Fibroblast of skin of right biceps (primary cell): ENCODE measurements at places on chromosomes 6 and 20.

DNA sequence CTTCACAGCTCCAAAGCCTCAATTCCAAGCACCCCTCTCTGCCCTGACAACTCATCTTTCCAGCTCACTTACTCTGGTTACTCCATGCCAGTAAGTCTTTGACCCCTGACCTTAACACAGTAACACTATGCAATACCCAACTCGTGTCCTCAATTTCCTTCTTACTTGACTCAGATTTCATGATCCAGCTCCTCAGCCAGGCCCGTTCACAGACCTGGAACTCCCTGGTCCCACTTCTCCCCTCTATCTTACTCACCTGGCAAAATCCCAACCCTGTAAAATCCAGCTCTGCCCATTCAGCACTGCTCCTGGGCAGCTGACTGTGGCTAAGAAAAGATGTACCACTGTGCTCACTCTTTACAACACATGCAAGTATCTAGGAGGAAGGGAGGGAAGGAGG, 7.9 kb downstream of the GNL1 start:
- DNase-seq: no peak

DNA sequence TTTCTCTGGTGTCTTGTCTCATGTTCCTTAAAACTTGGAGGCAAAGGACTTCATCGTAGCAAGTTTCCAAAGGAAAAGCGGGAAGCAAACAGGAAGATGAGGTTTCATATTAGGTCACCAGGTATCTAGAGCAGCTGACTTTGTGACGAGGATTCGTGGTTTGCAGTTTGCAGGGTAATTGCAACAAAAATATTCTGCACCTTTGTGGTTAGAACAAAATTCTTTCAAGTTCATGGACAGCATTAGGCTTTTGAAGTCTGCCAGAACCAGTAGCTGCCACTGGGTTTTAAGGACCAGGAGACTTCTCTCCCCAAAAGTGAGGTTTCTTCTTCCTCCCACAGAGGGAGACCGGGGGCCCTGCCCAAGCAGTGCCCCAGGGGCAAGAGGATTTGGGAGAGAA, 63.4 kb downstream of the RPP40 start:
- DNase-seq: no peak

DNA sequence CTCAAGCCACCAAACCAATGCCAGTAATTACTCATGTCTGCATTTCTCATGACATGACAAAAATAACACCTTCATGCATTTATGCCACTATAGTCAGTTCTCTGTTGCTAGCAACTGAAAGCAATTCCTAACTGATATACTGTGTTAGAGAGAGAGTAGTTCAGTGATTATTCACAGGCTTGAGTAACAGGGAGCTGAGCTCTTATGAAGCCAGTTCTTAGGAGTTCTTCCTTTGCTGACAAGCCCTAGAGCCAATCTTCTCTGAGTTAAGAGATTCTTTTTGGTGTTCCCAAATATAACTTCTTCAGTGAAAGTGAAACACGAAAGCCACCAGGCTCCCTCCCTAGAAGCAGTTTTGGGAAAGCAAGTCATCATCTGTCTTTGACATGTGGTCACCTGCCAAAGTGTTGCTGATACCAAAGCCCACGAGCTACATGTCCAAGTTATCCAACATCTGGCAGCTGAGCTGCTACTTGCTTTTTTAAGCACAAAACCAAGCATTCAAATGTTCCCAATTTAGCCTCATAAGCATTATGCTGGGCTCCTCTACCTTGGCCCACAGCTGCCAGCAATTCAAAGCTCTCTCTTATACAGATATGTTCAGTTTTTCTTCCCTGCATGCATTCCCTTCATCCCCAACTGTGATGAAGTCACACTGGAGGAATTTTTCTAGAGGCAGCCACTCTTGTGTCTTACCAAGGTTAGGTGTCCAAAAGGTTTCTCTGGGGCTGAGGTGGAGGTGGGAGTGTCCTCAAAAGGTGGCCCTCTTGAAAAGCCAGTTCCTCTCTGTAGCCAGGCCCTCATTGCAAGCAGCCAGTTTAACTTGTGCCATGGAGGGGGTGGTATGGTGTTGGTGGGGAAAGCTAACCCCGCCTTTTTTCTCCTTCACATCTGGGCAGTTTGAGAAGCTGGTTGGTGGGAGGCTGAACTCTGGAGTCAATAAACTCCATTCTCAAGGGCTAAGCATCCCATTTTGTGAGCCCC, 92.7 kb upstream of the ARMC2 start:
- peak; percentile 29 for DNase-seq

- peak; percentile 3 for DNase-seq
Measured at GRCh38 chr20:2914160-2914559, 40.9 kb downstream of the PTPRA start.

DNA sequence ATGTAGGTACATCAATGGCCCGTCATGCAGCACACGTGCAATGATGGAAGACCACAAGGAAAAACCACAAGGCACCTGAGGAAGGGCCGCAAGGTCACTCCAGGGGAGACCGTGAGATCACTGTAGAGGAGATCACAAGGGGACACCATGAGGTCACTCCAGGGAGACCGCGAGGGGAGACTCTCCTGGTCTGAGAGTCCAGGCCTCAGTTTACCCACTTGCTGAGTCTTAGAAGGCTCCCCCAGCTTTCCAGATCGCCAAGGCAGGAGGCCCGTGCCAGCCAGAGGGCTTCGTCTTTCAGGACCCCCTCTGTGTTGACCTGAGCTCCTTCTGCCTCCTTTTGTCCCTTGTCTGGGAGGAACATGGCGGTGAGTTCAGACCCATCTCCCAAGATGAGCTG, 232.2 kb downstream of the ERMARD start:
- DNase-seq: no peak

DNA sequence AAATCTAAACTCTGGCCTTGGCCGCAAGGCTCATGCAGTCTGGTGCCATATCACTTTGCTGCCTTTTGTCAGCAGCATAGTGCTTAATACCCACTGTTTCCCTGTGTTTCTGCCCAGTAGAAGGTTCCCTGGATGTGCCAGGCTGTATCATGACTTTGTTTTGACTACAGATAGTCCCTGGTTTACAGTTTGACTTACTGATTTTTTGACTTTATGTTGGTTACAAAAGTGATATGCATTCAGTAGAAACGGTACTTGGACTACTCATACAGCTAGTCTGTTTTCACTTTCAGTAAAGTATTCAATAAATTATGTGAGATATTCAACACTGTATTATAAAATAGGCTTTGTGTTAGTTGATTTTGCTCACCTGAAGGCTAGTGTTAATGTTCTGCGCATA, 19.0 kb downstream of the RALY start:
- DNase-seq: no peak

DNA sequence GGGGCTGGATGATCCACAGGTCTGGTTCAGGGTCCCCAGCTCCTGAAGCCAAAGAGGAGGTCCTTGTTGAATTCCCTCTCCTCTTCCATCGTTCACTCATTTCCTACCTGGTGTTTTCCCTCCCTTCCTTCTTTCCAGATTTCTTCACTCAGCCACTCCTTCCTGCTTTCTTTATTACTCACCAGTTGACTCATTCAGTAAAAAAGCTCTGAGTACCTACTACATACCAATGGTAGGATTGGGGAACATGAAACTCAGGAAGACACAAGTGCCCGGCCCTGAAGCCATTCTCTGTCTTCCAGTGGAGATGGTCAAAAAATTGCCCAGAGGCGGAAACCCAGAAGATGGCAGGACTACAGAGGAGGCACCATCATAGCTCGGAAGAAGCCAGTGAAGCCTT, 11.9 kb upstream of the NSFL1C start:
- DNase-seq: peak; percentile 50

- DNase-seq: no peak
Measured at GRCh38 chr20:54688476-54688875, 213.1 kb downstream of the DOK5 start.

- DNase-seq: no peak
Measured at GRCh38 chr6:80502871-80503270, 396.4 kb downstream of the BCKDHB start.

- no peak for DNase-seq
Measured at GRCh38 chr6:72916906-72917305, 295.0 kb downstream of the KCNQ5 start.

- DNase-seq: peak; percentile 68
Measured at GRCh38 chr6:138590796-138591709, 91.8 kb upstream of the NHSL1 start.

- no peak for DNase-seq
Measured at GRCh38 chr6:137870744-137871247, 3.7 kb downstream of the TNFAIP3 start.

DNA sequence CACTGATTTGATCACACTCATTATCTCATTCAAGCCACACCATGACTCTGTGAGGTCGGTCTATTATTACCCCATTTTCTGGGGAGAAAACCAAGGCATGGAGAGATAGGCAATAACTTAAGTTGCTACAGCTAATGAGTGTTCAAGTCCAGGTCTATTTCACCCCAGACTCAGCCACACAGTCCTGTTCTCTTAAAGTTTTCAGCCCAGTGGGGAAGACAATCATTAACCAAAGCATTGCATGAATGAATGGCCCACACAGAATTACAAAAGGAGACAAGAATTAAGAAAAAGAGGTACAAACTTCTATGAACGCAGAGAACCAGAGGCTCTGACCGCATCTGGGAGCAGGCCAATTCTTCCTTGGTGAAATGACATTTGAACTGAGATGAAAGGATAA, 7.1 kb downstream of the BPI start:
- DNase-seq: no peak

DNA sequence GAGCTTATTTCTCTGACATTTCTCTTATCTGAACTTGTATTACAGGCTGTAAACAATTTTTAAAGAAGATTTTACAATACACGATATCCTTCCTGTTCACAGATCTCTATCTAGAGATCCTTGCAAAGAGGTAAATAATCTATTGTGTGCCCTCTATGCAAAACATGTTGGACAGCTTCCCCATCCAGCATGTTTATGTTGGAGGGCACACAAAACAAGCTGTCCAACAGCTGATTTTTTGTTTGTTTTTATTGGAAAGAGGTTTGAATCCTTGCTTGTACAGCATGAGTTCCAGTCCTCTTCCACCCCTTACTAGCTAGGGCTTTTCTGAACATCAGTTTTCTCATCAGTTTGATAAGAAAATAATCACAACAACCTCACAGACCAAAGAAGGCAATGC, 62.3 kb upstream of the SYNDIG1 start:
- no peak for DNase-seq

DNA sequence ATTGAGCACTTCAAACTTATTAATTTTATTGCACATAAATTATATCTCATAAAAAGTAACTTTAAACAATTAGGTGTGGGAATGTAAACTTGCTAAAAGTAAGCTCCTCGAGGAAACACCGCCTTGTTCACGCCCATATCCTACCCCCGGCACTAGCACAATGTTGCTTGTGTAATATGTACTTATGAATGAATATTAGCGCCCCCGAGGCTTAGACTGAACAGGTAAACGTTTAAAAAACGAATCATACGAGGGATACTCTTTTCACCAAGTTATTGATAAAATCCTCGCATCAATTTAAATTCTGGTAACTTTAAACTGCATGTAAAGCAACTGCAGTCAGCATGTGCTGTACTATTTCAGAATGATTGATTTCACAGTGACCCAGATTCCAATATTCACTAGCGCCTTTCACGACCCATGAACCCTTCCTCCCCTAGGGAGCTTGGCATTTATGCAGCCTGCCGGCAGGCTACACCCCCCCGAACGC, 637 bp downstream of the TFB1M start:
- DNase-seq: peak; percentile 34

GRCh38 chr6:5085648-5086293, 630 bp downstream of the PPP1R3G start:
- DNase-seq: peak; percentile 35

GRCh38 chr6:55841341-55841740, 34.0 kb downstream of the BMP5 start:
- DNase-seq: no peak
